ENCODE measurements at places on chromosomes 13 and 19.

DNA sequence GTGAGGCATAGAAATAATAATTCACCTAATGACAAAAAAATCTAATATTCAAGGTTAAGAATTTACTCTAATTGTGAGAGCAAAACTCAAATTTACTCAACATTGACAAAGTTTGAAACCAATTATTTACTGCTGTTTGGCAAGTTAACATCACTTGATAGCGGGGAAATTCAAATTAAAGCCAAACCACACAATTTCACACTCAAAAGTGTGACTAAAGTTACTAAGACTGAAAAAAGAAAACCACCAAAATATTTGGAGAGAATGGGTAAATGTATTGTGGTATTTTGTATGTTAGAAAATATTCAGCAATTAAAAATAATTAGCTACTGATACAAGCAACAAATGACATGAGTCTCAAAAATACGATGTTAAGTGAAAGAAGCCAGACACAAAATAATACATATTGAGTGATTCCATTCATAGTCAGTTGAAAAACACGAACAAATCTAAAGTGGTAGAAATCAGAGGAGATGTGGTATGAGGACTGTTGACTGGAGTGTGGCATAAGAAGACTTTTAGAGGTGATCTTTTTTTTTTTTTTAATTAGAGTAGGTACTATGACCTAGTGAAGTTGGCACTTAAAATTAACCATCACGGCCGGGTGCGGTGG lies 541.4 kb upstream of the ATXN8OS start:
- no peak for DNase-seq

DNA sequence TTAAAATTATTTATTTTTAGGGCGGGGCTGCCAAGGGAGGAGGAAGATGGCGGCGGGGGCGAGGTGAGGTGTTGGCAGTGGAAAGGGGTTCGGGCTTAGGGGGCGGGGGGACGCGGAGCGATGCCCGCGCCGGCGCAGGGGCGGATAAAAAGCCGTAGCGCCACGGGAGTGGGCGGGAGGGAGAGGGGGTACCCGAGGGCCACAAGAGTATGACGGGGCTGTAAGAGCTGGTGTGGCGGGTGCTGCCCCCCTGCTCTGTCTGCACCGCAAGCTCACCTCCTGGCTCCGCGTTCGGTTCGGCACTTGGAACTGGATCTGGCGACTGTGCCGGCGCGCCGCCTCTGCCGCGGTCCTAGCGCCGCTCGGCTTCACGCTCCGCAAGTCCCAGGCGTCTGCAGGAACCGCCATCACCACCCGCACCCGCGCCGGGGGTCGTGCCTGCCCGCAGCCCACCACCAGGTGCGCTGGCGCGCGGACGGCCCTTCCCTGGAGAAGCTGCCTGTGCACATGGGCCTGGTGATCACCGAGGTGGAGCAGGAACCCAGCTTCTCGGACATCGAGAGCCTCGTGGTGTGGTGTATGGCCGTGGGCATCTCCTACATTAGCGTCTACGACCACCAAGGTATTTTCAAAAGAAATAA lies 265.2 kb upstream of the SGCG start:
- DNase-seq, result no peak

- peak; percentile 58 for DNase-seq
Observed at GRCh38 chr13:23899555-23899954, 2.3 kb upstream of the C1QTNF9B start.

GRCh38 chr13:62931853-62932252 lies 1516.2 kb upstream of the PCDH20 start:
- DNase-seq, result no peak

DNA sequence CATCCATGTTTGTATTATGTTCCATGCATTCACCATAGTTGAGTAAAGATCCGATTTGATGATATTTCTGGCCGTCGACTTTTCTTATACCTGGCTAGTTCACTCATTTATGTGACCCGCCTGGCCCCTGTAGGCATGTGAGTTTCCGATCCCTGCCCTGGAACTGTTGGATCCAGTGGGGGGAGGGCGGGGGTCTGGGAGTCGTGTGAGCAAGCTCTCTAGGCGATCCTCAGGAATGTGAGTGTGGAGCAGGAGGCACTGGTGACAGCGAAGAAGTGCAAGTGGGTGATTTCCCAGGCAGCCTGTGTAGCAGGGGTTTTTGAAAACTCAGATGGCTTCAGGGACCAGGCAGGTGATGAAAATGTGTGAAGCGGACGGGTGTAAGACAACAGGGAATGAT lies 10.6 kb upstream of the PTOV1 start:
- DNase-seq, result no peak
